ENCODE measurements at places on chromosomes 1 and 21.

DNA sequence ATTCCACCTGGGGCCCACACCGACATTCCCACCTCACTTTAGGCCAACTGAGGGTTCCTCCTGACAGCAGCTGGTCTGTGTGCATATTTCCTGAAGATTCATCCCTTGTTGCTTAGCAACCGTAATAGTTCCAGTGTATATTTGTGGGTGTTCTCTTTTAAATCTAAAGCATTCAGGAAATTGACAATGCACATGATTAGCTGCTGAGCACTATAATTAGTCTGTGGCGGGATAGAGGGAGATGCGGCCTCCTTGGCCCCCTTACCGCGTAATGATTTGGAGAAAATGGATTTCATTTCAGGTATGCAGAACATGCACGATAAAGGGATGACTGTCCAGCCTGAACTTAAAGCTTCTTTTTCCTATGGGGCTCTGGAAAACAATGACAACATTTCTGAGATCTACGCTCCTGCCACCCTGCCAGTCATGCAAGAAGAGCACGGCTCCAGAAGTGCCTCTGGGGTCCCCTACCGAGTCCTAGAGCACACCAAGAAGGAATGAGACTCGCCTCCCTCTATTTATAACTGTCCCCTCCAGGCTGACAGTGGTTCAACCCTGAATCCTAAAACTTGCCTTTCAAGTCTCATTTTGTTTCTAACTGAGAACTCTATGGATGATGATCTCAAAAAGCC, 33.8 kb upstream of the RCAN3 start:
- no peak for DNase-seq

DNA sequence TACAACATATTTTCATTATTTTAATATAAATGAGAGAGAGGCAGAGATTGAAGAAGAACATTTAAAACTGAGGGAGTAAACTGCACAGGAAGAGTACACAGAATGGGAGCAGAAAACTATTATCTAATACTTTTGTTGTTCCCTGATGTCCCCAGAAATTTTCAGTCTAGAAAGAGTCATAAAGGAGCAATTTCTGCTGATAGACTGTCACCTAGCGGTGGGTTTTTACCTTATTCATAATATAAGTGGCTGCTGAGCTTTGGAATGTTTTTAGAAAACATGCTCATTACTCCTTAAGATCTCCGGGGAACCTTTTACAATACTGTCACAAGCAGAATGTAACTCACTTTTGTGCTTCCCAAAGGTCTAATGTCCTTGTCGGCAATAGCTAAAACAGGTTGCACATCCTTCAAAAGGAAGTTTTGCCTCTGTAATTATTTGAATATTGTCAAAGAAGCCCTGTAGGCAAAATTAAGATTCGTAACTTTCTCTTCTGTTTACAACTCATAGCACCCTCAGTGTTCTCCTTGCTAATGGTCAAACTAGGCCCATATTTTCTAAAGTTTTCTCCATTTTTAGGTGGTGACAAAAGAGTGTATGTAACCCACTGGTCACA, 4.9 kb upstream of the NPL start:
- no peak for DNase-seq

- no peak for DNase-seq
These were observed 173.3 kb downstream of the COL24A1 start for GRCh38 chr1:85983316-85983715.

- DNase-seq = no peak
These were observed 75.4 kb downstream of the SLC35A3 start for GRCh38 chr1:100045206-100045605.

DNA sequence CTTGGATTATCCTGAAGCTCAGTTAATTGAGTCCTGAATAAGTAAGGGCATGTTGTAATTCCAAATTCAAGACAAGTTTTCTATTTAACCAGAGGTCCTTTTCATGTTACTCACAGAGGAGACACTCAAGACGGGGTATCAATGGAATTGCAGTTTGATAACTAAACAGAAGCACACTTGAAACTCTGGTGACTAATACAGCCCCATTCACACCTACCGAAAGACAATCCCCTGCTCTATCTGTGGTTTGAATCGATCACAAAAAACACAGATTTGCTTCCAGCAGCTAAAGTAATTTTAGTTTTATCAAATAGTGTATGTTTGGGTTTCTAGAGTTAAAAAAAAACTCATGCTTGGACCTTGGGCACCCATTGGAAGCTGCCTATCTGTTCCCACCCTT, 60.4 kb downstream of the TEX35 start:
- no peak for DNase-seq
